Left ventricle myocardium superior (tissue), 1 donor: ENCODE measurements at places on chromosomes 2 and 18. TPM values are rescaled to one million over a fixed set of nuclear protein-coding genes. Genes with fewer than 3 reads are reported as not detected.

Gene COL4A3
- total RNA-seq = 4.5 TPM

Gene IGFBP5
- total RNA-seq = 156 TPM

Gene CYP1B1
- total RNA-seq = 16.9 TPM

Gene G6PC2
- not detected for total RNA-seq

Gene NT5DC4
- total RNA-seq = not detected

Gene SERPINB2
- not detected for total RNA-seq

Gene RIT2
- total RNA-seq = not detected

Gene RAD51AP2
- total RNA-seq = 0.10 TPM

Gene SLC38A11
- 1.0 TPM for total RNA-seq

Gene KLHL30
- total RNA-seq = 22.0 TPM

Gene CEBPZOS
- total RNA-seq = 60.4 TPM

Gene ALLC
- not detected for total RNA-seq

Gene SPDYA
- total RNA-seq = 0.15 TPM

Gene ITGB6
- 4.4 TPM for total RNA-seq

Gene SATB2
- 1.3 TPM for total RNA-seq

DNA sequence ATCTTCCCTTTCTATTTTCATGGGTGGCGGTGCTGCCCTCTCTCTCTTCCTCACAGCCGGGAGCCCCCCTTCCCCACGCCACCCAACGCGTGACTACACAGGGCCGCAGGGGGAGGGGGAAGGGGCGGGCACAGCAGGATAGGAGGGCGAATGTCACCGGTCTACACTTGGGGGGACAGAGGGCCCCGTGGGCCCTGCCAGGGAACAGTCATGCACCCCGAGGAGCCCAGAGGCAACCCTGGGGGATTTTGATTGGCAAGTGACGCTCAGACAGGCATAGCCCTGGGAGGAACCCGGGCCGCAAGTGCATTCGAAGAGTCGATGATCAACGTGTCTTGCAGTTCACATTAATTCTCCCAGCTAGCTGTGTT, 91.1 kb upstream of the ANKRD30BL start:
- no peak for DNase-seq

GRCh38 chr2:86139981-86140380, 33.9 kb downstream of the PTCD3 start:
- no peak for DNase-seq

- no peak for DNase-seq
These were observed 14.8 kb downstream of the CASP10 start for GRCh38 chr2:201197781-201198180.

GRCh38 chr18:69689121-69689759, 258.4 kb downstream of the CD226 start:
- DNase-seq = no peak

- DNase-seq = no peak
These were observed 421.0 kb downstream of the ZNF521 start for GRCh38 chr18:24930971-24931370.

DNA sequence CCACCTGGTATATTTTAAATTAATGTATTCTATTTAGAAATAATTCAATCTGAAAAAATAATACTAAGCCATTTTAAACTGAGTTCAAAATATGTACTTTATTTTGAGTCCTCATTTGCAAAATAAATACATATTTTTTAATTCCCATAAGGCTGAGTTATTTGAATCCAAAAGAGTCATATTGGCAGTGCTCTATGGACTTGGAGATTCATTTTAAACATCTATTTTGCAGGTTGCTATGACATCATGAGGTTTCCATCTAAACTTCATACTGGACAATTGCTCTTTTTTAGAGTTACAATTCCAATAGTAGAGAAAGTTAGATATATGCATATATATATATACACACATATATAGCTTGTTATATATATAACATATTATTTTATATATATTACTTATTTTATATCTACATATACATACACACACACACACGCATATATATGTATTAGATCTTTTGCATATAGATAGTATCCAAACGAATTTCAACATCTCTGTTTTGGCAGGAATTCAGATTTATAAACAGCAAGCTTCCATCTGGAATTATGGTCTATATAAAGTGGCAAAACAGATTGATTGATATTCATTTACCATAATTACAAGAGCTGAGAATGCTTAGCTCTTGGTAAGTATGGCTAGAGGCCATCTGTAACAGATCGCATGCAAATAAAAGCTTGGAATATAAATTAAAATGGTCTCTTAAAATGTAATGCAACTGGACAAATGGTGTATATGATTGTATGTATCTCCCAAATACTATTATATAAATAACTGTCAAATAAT, 34.9 kb downstream of the NOL4 start:
- DNase-seq = no peak

DNA sequence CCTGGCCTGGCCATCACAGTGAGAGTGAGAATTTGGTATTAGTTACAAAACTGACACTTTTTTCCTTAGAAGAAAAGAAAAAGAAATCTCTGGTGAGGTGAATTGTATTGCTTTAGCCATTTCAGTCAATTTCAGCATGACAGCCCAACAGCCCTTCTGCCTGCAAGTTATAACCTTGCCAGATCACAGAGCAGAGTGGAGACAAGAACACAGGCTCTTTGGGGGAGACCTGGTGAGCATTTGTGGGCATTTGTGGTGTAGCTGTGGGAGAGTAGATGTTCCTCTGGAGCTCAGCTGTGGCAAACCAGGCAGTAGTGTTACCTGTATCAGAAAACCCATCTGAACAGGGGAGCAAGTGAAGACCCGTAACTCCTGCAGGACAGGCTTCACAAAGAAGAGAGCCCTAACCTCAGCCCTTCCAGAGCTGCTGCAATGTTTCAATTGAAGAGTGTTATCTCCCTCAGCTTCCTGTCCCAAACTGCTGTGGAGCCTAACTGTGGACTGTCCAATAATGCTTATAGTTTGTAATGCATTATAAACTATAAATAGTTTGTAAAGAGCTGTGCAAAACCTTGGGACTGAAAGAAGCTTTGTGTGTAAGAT, 22.8 kb upstream of the DLX1 start:
- no peak for DNase-seq

- DNase-seq = no peak
These were observed 91.3 kb upstream of the ZFP36L2 start for GRCh38 chr2:43317680-43318079.

- DNase-seq = no peak
These were observed 793.3 kb downstream of the TDRD15 start for GRCh38 chr2:21916934-21917522.

DNA sequence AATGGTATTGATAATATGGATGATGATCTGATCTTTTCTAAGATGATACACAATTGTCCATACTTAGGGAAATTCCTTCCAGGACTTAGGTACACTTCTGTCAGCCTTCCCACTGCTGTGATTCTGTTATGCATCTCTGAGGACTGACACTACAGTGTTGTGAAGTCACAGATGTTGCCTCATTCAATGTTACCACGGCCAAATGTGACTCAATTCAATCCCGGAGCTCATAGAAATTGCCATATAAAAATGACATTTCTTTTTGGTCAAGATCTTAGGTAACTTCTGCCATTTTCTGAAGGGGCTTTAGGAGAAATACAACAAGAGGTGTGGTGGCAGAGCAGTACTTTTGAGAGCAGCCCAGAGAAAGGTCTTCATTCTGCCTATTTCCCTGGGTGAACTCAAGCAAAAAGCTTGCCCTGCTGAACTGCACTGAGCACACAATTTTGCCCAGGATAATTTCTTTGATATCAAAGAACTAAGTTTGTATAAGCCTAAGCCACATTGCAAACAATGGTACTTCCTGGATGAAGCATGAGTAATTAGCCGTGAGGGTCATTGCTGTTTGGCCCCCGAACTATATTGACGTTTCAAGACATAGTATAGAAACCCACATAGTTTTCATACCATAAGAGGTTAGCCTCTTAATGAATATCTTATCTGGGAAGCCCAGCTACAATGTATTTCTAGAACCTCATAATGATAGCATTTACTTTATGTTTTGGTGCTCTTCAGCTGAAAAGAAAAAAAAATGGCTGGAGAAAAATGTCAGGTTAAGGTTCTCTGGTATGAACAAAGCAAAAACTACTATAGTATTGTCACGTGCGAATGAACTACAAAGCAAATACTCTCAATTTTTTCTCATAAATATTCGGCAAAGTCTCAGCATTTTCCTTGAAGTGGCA, 437.4 kb downstream of the MEIS1 start:
- no peak for DNase-seq

DNA sequence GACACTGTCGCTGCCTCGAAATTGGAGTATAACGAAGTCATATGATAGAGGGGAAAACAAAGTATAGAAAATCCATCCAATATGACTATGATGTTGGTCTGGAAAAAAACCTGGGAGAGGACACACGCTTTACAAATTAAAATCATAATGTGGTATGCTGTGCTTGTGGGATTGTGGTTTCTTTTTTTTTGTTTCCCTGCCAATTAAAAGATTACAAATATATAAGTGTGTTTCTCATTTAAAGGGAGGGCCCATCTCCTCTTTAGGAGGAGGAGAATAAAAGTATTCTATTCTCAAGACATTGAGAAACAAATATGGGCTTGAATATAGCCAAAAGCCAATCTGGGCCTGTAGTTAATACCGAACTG, 86.6 kb downstream of the EPHA4 start:
- DNase-seq = no peak

GRCh38 chr2:108950369-108951135, 38.5 kb downstream of the EDAR start:
- no peak for DNase-seq

GRCh38 chr2:3139906-3140305, 237.7 kb downstream of the EIPR1 start:
- no peak for DNase-seq

GRCh38 chr2:111176388-111176787, 55.7 kb downstream of the BCL2L11 start:
- no peak for DNase-seq

- no peak for DNase-seq
These were observed 629.7 kb upstream of the SETBP1 start for GRCh38 chr18:44051026-44051425.

DNA sequence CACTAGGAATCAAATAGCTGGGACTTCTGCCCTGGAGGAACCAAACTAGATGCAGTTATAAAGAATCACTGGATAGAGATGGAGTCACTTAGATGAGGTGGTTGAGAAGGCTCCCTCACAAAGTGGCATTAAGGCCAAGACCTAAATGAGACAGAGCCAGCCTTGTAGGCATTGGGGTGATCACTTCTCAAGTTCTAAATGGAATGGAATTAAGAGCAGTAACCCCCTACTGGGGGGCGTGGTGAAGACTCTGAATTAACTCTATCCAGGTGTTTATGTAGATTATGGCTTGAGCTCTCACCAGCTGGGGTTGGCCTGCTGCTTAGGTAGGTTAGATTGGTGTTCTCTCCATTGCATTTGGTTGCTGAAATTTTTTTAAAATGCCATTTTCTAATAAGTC, 71.3 kb downstream of the TTC27 start:
- DNase-seq = no peak

GRCh38 chr2:9102861-9103662, 99.6 kb upstream of the MBOAT2 start:
- DNase-seq = no peak

GRCh38 chr18:58105888-58106260, 61.8 kb downstream of the NEDD4L start:
- no peak for DNase-seq

- DNase-seq = no peak
These were observed 125.4 kb downstream of the CSRNP3 start for GRCh38 chr2:165594935-165595255.

DNA sequence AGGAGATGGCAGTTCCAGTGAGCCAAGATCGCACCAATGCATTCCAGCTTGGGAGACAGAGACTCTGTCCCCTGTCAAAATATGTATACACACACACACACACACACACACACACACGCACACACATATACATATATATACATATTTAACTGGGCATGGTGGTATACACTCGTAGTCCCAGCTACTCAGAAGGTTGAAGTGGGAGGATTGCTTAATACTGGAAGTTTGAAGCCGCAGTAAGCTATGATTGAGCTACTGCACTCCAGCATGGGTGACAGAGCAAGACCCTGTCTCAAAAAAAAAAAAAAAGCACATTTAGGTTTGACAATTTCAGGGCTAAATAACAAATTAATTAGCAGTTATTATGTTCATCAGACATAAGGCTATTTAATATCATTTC, 36.0 kb upstream of the ATIC start:
- no peak for DNase-seq

- DNase-seq = no peak
These were observed 105.6 kb upstream of the SALL3 start for GRCh38 chr18:78873926-78874500.

- no peak for DNase-seq
These were observed 1.3 kb downstream of the MAPRE2 start for GRCh38 chr18:35042389-35043071.

- peak; percentile 81 for DNase-seq
These were observed 369.1 kb downstream of the MTX2 start for GRCh38 chr2:176638167-176639015.

DNA sequence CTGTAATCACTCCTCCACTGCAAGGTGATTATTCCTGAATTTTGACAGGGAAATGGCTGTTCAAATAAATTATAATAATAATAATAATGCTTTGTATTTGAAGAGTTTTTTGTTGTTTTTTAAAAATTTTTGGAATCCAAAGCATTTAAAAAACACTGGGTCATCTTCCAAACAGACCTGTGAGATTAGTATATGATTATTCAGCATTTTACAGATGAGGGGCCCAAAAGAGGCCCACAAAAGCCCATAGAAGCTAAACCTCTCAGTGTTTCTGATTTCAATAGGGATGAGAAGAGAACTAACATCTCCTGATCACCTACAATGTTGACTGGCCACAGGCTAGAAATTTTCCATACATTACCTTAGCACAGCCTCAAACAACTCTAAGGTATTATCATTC, 8.0 kb upstream of the POLR2D start:
- DNase-seq = no peak

DNA sequence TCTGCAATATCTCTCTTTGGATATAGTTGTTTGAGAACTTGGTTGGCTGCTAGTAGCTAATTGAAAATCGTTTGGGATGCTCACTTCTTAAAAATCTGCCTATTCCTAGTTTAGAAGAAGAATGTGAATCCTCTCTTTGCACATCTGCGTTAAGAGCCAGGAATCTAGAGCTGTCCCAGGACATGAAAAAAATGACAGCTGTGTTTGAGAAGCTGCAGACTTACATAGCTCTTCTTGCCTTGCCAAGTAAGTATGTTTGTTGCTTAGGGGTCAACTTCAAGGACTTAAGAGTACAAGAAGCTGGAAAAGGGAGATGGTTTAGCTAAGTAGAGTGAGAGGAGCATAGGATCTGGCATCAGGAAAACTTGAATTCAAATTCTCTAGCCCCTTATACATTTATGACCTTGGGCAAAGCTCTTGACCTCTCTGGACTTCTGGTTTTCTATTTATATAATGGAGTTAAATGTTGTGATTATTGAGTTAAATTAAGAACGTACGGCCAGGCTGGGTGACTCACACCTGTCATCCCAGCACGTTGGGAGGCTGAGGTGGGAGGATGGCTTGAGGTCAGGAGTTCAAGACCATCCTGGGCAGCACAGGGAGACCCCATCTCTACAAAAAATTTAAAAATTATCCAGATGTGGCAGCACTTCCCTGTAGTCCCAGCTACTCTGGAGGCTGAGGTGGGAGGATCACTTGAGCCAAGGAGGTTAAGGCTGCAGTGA, 55.2 kb upstream of the STON1 start:
- DNase-seq = no peak
